ENCODE measurements at places on chromosomes 1 and 21.

- no peak for DNase-seq
Observed at GRCh38 chr1:222171005-222171404, 376.9 kb downstream of the HHIPL2 start.

- no peak for DNase-seq
Observed at GRCh38 chr1:208162903-208163302, 81.3 kb downstream of the PLXNA2 start.

- DNase-seq: no peak
Observed at GRCh38 chr1:101960142-101960541, 36.6 kb downstream of the OLFM3 start.

DNA sequence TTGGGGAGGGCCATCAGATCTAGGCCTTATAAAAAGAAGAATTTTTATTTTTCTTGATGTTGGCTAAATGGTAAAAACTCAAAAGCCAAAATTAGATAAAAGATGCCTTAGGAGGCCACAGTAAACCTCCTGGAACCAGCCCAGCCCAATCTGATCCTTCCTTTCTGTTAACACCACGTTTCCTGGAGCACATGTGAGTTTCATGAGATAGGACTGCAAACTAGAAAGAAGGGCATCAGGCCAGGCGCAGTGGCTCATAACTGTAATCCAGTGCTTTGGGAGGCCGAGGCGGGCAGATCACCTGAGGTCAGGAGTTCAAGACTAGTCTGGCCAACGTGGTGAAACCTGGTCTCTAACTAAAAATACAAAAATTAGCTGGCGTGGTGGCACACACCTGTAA, 6.7 kb downstream of the HSF2BP start:
- DNase-seq: no peak

DNA sequence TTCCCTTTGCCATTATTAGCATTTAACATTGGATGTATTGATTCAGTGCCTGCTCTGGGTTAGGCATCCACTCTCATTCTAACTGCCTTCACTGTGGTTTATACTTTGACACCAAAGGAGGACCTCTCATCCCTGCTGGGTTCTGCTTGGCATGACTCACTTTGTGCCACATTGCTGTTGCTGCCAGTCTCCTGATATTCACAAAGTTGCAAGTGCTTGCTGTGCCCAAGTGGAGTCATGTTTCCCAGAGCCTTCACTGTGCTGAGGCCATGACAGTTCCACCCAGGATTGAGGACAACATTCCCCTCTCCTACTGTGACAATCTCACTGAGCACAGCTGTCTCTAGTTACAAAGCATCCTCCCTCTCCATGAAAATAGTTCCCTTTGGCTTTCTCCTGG, 519.9 kb upstream of the USP24 start:
- DNase-seq: no peak

DNA sequence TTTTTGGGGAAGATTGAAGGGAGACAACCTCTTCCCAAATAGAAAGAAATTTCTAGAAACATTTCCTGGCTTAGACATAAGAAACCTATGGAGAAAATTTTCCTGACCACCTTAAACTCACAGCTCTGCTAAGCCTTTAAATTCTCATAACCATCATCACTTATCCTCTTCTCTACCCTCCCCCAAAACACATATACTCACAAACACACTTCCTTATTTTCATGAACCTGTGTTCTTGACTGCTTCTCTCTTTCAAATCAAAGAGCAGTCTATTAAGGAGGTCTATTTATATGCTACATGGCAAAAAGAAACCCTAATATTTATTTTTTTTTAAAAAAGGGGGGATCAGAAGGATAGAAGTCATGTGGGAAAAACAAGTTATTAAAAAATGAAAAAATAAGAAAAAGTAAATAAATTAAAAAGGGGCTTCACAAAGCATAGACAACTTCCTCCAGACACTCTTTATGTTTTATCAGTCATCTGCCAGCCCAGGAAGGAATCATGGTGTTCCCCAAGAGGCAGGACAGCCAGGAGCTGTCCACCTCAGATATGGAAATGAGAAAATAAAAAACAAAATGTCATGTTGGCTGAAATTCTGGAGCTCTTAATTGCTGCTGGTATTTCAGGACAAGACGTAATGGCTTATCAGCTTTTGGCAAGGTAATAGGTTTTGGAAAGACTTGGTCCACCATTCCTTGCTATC, 12.8 kb upstream of the RGS2 start:
- no peak for DNase-seq

DNA sequence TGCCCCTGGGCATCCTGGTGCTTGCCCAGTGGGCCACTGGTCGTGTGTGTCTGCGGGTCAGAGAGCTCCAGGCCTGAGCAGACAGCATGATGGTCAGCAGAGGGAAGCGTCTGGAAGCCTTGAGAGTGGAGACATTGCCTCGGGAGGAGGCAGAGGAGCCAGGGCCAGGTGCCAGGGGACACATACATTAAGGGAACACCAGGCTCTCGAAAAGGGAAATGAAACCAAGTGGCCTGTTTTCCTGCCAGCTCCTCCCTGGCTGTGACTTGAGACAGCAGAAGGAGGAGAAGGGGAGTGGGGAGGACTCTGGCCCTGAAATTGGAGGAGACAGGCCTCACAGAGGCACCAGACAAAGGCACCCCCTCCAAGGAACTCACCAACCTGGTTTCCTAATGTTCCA, 62.4 kb upstream of the LRP8 start:
- DNase-seq: no peak

DNA sequence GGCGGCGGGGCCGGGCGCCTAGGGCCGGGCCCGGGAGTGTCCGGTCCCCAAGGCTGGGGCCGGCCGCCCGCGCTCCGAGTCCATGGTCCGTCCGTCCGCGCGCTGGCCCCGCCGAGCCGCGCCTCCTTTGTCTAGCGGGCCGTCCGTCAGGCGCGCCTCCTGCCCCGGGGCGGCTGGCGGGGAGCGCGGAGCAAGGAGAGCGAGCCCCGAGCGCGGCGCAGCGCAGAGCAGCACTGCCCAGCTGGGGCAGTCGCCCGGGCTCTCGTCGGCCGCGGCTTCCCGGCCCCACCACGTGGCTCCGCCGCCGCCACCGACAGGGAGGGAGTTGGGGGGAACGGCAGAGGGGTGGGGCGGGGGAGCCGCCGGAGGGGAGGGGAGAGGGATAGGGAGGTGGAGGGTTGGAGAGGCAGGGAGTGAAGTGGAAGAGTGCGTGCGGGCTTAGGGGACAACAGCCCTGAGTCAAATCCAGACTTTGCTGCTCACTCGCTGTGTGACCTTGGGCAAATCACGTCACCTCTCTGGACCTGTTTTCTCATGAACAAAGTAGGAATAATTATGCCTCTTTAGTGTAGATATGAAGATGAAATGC, at the start of gene NKAIN1:
NKAIN1 (minus strand) TSS at position 235 of the 589 bp plus-strand sequence. CDS start 340 bp downstream, outside the sequence.
- no peak for DNase-seq

- DNase-seq: peak; percentile 96
Observed at GRCh38 chr1:10968411-10968826, 44.0 kb upstream of the TARDBP start.

DNA sequence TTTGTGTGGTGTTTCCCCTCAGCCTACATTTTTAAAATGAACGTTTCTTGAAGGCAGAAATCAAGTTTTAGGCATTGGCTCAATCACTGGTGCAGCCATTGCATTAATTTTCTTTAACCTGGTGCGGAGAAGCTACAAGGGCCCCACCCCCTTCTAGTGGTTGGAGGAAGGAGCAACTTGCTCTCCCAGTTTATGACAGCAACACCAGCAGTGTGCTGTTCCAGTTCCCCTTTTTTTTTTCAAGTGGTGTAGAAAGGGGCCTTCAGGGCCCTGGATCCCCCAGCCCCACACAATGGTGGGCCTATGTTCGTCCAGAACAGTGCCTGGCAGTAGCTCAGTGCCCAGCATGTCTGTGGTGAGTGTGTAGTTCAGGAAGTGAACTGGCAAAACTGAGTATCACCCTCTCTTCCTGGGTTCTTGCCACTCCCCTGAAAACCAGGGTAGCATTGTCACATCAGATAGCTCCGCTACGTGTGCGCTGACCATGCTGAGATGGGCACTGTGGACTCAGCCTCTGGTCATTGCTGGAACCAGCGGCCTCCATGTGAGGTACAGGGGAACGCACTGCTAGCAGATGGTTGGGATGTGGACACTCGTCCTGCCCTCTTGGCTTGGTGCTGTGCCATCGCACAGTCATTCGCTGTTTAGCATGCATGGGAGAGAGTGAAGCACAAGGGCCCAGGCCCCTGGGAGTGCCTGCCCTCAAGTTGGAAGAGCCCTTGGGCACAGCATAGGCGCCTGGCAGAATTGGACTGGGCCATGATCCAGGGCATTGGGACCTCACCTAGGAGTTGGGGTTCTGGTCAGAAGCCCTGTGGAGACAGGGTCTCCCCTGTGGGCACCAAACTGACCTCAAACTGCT, 7.2 kb downstream of the ARF1 start:
- no peak for DNase-seq

DNA sequence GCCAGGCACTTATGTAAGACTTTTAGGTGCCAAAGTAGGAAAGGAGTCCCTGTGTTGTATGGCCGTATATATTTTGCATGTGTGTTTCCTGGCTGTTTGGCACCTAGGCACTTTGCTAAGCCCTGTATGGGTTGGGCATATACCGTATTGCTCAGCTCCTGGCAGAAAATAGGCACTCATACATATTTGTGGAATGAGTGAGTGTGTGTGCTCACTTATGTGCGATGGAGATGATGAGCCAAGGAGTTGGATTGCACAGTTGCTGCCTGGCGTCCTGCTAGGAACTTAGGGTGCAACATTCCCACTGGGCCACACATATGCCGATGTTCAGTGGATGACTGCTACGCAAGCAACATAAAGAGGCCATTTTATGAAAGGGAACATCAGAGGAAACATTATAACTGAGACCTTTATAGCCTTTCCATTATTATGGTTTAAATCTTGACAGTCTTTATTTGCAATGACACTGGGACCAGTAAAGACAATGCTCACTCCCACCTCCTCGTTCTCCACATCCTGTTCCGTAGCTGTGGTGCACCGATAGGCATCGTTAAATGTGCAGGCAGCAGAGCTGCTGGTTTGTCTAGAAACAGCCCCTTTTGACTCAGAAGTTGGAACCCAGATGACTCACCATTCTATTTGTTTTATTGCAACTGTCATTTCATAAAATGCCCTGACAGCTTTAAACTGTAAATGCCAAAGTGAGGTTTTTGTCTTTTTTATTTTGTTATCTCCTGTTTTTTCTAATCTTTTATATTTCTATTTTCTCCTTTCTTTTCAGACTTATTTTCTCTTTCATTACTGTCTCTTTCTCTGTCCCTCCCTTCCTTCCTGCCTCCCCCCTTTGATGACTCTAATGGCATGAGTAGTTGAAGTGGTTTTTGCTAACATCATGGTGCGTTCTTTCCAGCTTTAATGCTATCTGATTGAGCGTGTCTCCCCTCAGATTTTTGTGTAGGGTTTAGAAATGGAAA, 36.1 kb downstream of the PEX14 start:
- no peak for DNase-seq

GRCh38 chr1:233114159-233114558, 163.7 kb downstream of the NTPCR start:
- no peak for DNase-seq

DNA sequence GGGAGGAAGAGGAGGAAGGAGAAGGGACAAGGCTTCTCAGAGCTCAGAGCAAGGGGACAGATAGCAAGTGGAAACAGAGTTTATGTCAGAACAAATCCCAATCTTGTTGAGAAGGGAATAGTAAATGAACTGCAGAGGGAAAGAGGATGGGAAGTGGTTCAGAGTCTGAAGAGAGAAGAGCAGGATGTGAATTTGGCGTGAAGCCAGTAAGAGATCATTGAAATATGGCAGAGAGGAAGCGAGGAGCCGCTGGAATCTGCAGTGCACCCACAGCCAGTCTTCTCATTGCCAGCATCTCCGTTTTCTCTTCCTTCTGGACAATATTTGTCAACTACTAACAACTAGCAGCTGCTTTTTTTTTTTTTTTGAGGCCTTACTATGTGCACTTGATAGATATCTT, 19.1 kb downstream of the OLFML3 start:
- DNase-seq: peak; percentile 8

GRCh38 chr21:43949499-43950208, 62.5 kb upstream of the TRAPPC10 start:
- no peak for DNase-seq

GRCh38 chr1:54125386-54126070, 27.3 kb downstream of the CDCP2 start:
- DNase-seq: no peak

DNA sequence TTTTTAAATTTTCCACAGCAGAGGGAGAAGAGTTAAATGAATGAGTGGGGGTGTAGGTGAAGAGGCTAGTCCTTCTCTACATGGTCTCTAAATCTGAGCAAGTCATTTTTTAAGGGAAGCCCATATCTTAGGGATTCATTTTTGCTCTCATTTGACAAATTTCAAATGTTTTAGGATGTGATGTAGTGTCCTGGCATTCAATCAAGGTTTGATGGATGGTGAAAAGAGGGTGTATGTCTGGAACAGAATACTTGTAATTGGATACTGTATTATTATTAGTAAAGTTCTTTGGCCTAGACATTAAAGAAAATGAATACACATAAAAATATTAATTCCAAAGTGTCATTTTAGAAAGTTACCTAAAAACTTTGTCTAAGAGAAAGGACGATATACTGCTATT, 167.8 kb upstream of the PTBP2 start:
- DNase-seq: no peak

DNA sequence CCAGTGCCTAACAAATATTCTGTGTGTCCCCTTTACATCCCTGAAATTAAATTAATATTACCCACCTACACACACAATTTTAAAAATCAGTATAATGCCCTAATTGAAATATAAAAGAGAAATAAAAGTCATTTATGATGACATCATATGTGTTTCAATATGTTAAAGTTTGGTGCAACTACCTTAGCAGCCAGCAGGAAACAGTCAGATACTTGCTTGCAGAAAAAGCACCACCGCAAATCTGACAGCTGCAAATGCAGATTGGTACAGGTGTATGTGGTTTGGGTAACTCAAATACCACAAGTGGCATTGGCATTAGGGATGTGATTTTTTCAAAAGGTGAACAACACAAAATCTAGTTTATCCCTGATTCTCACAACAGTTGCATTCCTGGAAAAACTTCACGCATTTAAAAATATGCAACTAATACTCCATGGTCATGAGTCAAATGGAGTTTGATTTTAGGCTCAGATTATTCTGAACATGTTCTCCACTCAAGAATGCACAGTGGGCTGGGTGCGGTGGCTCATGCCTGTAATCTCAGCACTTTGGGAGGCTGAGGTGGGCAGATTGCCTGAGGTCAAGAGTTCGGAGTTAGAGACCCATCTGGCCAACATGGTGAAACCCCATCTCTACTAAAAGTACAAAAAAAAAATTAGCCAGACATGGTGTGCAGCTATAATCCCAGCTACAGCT, 106.3 kb downstream of the EDEM3 start:
- no peak for DNase-seq

DNA sequence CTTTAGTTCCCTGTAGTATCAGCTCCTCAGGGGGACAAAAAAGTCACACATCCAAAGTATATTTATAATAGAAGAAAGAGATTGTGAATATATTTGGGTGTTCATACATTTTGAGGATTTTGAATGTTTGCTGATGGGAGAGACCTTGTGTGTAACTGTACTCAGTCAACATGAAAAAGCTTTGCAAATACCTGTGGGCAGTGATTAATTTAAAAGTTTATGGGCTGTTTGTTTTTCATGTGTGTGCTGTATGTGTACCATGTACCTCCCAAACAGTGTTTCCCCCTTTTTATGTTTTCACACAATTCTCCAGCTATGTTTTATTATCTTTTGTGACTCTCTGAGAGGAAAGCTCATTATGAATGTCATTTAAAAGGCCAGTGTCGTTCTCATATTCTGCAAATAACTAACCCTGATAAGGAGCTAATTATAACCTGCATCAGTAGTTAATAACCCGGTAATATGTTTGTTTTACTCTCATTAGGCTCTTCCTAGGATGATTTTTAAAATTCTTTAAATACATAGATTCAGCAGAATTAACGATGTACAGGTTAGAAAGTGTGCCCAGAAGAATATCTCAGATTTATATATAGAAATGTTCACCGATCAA, 271.5 kb downstream of the NFIA start:
- peak; percentile 12 for DNase-seq

Data from NCI-H748 treated with DMSO at 0.1 percent for 48 hours (cell line).